ENCODE measurements at places on chromosomes 2 and 18.

DNA sequence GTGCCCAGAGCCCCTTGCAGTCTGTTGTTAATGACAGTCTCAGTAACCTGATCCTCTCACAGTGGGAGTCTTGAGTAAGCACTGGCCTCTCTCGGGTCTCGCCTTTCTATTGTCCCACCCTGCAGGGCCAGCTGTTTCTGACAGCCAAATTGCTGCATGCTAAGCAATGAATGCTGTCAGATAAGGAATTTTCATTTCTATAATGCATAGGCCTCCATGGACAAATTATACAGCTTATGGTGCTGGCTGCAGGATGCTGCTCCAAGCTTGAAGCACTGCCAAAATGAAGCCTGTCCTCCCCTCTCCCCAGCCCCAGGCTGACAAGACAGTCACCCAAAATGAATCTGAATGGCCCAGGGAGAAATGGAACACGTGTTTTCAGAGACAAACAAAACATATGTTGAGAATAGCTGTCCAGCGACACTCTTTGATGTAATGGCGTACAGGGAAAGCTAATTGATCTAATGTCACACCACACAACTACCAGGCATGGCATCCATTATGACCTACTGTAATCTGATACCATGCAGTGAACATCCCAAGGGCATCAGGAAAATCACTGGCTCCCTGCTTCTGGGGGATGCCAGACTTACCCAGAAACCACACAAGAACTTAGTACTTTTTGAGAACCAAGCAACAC is 36.8 kb downstream of the ACVR1 start:
- DNase-seq = no peak

DNA sequence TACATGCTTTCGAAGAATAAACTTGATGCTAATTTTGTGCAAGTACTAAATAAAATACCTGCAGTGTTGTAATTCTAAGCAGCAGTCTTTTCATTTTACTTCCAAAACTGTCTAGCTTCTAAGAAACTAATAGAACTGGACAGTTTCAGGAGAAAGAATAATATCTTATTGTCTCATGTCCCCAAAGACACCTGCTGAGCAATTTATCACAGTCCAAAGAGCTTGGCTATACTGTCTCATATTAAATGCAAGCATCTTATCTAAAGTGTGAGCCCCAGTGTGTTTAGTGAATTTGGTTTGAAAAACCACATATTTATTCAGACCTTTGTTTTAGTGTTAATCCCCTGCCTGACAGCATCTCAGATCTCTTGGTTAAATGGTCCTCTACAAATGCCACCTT is 374.3 kb downstream of the TMX3 start:
- no peak for DNase-seq

GRCh38 chr18:74608681-74609080 is 11.0 kb downstream of the ZNF407 start:
- DNase-seq = no peak

GRCh38 chr2:78263571-78263970 is 741.4 kb upstream of the LRRTM4 start:
- DNase-seq = no peak

DNA sequence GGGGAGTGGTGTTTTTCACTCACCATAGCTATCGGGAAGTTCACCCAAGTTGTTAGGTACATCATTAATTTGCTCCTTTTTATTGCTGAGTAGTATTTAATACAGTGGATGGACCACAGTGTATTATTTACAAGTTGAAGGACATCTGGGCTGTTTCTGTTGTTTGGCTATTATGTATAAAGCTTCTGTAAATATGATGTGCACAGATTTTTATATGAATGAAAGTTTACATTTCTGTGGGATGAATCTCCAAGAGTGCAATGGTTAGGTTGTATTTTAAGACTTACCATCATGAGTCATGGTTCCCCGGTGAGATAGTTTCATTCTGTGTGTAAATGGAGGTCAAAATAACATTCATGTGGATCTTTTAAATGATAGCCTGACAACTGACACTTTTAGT is 337.4 kb downstream of the PTPRM start:
- no peak for DNase-seq

DNA sequence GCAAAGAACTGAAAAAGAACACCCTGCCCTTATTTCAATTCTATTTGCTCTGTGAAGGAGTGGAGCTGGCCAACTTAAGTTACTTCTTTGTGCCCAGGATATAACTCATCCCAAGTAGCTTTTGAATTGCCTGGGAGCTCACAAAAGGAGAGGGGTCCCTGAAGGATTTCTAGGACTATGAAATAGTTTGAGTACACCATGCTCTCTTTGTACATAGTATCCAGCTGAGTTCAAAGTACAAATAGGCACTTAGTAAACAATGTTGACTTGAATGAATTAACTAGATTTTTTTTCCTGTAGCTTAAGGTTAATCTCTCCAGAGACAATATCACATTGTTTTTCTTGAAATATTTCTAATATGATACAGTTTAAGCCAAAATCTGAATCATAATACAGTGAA is 47.7 kb downstream of the ZC3H15 start:
- DNase-seq = no peak

GRCh38 chr2:241987726-241988125 is 118.2 kb downstream of the RTP5 start:
- DNase-seq = no peak

GRCh38 chr18:9808295-9809241 is 77.2 kb upstream of the TXNDC2 start:
- DNase-seq = no peak

DNA sequence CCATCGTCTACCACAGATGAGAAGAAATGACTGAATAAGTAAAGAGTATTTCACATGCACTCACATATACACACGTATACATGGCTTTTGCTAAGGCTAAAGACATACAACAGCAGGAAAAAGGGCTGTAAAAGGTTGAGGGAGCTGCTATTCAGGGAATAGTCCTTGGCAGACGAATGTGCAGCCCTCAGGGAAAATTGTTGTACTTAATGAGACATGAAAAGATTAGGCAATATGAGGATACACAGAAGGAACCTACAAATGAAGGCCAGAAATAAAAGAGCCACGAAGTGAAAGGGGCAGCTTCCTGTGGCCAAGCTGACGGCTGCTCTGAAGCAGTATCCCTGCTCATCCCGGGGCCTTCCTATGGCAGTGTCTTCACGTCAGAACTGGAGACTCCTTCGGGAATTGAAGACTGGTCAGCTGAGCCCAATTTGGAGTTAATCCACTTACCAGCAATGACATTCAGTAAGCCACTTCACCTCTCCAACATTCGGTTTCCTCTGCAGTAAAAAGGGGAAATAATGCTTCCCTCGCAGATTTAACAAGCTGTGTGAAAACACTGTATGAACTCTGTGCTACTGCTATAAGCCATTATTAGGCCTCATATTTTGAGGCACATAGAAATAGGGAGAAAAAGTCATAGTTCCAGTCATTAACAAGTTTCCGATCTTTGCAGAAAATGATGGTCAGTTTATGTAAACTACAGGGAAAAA is 221.8 kb downstream of the STK39 start:
- DNase-seq = no peak

- DNase-seq = no peak
Measured at GRCh38 chr18:32624182-32624723, 148.6 kb downstream of the KLHL14 start.

DNA sequence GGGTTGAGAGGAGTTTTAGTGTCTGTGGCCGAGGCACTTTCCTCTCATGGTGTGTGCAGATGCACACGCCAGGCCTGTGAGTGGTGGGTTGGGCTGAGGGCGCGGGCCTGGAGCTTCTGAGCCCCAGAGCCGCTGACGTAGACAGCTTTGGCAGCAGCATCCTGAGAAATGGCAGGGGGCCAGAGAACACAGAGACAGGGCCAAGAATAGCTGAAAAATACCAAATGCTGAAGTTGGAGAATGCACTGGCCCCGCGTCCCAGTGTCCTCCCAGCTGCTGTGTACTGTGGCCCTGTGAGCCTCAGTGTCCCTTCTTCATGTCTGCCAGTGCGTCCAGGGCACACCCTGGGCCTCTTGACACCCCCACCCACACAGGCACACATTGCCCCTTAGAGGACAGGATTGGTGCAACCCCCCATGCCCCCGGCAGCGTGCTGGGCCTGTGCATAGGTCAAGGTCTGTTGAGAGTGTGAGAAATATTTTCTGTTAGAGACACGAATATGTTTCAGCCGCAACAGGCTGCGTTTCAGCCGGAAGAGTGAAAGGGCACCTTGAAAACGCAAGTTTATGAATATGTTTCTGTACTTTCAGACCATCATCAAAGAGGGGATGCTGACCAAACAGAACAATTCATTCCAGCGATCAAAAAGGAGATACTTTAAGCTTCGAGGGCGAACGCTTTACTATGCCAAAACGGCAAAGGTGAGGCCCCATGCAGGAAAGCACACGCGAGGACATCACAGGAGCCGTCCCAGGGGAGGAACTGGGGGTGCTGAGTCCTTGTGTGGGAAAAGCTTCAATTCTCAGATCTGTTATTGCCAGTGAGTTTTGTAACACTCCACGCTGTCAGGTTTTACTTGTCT is 33.6 kb downstream of the DGKD start:
- DNase-seq = no peak

All from CMK (cell line).